ENCODE measurements at places on chromosomes 5 and 9.

GRCh38 chr5:61004448-61004847 lies 59.4 kb downstream of the NDUFAF2 start:
- no peaks in the 10 kb centered on the region for H3K27me3 ChIP-seq
- DNase-seq = no peak
- no peak overlapping the region for H3K27ac ChIP-seq
- H3K4me1 ChIP-seq = no peaks in the 10 kb centered on the region
- H3K36me3 ChIP-seq = no peaks in the 10 kb centered on the region

DNA sequence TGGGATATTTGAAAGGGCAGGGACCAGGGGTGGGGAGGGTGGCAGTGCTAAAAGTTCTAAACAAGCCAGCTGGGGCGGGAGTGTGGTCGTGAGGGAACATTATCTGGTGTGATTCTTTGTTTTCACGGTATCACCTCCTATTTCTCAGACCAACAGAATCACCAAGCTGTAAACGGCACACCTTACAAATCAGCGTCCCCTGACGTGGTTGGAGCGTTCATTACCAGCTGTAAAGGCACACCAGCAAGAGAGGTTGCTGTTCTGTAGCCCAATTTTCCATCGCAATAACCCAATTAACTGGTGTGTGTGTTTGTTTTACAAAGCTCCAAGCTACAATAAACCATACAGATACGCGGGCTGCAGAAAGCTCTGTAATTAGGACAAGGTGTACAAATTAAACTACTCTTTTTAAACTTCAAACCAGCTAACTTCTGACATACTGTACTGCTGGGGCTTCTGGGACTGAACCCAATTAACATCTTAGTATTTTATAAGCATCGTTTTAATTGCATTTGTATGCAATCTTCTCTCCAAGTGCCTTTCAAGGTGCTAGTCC lies 303.6 kb upstream of the CLINT1 start:
- no peak overlapping the region for H3K27ac ChIP-seq
- H3K4me1 ChIP-seq = peaks cover 8% of the 10 kb centered on the region
- H3K36me3 ChIP-seq = no peaks in the 10 kb centered on the region

DNA sequence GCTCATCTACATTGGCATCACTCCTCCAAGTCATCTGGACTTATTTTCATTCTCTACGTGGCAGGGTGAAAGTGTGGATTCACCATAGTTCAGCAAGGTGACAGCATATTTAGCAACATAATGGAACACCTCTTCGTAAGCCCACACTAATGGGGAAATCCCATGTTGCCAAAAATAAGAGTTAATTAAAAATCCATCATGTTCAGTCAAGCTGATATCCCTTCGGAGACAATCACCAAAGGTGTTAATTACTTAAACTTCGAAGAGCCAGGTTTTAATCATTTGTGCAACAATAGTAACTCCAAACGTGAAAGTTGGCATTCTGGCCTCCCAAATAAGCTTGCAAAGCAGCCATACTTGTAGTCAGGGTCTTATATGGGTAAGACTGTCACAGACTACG lies 242.9 kb downstream of the NSG2 start:
- no peaks in the 10 kb centered on the region for H3K4me1 ChIP-seq
- H3K4me3 ChIP-seq = no peak overlapping the region
- DNase-seq = no peak
- peaks cover 2% of the 10 kb centered on the region for H3K27me3 ChIP-seq

DNA sequence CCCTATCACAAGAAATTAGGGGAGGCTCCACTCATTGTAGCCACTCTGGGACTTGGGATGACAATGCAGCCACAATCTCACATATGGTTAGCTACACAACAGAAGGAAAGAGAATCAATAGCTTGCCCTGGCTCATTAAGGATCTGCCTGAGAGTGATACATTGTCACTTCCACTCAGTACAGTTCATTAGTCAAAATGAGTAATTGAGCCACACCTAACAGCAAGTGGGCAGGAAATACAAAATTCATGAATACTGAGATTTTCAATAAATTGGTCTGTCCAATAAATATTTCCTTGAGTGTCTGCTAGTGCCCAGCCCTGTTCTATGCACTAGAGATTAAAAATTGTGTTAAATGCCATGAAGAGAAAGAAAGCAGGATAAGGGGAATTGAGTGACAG lies 231.3 kb upstream of the NR4A3 start:
- no peaks in the 10 kb centered on the region for H3K36me3 ChIP-seq
- no peak overlapping the region for H3K4me3 ChIP-seq

GRCh38 chr9:88090151-88090581 lies 48.1 kb downstream of the SPATA31C2 start:
- H3K4me3 ChIP-seq = no peak overlapping the region
- DNase-seq = no peak
- no peaks in the 10 kb centered on the region for H3K4me1 ChIP-seq
- no peaks in the 10 kb centered on the region for H3K36me3 ChIP-seq
- no peaks in the 10 kb centered on the region for H3K27me3 ChIP-seq

GRCh38 chr5:95261437-95262175 lies 23.3 kb downstream of the MCTP1 start:
- H3K4me3 ChIP-seq = no peak overlapping the region
- H3K27me3 ChIP-seq = peaks cover 14% of the 10 kb centered on the region
- H3K4me1 ChIP-seq = no peaks in the 10 kb centered on the region
- H3K36me3 ChIP-seq = no peaks in the 10 kb centered on the region
- DNase-seq = peak; percentile 27

DNA sequence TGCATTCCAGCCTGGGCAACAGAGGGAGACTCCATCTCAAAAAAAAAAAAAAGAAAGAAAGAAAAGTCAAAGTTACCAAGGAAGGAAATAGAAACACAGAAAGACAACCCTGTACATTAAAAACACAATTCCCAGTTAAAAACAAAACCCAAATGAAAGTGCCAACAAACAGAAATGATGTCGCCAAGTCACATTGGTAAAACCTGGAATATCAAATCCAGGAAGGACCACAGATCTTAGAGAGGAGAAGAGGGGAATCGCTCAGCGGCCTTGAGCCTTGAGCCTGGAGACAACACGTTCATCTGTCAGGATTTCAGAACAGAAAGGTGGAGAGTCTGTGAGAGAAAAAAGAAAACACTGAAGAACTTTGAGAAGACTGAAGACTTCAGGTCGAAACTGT lies 1.2 kb upstream of the ZDHHC11 start:
- H3K27ac ChIP-seq = no peak overlapping the region
- no peaks in the 10 kb centered on the region for H3K36me3 ChIP-seq
- no peaks in the 10 kb centered on the region for H3K27me3 ChIP-seq
- no peak overlapping the region for H3K4me3 ChIP-seq
- no peak for DNase-seq
- no peaks in the 10 kb centered on the region for H3K4me1 ChIP-seq

All from DND-41 (cell line).